CD4-positive, alpha-beta T cell treated with Interleukin-15 for 4 hours (primary cell): ENCODE measurements at places on chromosomes 1 and 21.

DNA sequence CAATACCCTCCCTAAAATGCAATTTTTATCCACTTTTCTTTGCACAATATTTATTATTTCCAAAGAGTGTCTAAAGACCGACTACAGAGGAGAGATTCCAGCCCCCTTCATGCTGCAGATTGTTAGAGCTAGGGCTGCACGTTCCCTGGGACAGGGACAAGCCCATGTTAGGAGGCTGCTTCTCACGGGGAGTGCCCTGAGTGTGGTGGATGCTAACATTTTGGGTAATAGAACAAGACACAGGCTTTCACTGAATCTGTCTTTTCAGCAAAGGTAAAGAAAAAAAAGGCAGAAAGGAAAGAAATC lies 125.4 kb downstream of the RIPK4 start:
- no peak for DNase-seq

DNA sequence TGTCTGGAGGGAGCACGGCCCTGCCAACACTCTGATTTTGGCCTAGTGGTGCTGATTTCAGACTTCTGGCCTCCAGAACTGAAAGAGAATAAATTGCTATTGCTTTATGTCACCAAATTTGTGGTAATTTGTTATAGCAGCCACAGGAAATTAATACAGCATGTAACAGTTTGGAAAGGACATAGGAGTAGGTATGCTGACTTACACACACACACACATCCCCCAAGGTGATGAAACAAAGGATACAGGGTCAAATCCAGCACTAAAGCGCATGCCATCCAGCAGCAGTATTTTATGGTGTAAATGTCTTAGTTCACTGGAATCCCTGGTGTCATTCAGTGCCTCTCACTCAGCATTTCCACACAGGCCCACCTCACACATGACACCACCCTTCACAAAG lies 72.2 kb upstream of the MAN1A2 start:
- DNase-seq, result no peak

DNA sequence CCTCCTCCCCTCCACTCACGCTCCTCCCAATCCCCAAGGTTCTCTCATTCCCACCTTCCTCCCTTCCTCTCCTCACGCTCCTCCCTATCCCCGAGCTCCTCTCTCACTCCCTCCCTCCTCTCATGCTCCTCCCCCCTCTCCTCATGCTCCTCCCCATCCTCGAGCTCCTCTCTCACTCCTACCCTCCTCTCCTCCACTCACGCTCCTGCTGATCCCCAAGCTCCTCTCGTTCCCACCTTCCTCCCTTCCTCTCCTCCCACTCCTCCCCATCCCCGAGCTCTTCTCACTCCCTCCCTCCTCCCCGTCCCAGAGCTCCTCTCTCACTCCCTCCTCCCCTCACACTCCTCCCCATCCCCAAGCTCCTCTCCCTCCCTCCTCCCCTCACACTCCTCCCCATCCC lies 31.4 kb downstream of the PGBD5 start:
- no peak for DNase-seq

DNA sequence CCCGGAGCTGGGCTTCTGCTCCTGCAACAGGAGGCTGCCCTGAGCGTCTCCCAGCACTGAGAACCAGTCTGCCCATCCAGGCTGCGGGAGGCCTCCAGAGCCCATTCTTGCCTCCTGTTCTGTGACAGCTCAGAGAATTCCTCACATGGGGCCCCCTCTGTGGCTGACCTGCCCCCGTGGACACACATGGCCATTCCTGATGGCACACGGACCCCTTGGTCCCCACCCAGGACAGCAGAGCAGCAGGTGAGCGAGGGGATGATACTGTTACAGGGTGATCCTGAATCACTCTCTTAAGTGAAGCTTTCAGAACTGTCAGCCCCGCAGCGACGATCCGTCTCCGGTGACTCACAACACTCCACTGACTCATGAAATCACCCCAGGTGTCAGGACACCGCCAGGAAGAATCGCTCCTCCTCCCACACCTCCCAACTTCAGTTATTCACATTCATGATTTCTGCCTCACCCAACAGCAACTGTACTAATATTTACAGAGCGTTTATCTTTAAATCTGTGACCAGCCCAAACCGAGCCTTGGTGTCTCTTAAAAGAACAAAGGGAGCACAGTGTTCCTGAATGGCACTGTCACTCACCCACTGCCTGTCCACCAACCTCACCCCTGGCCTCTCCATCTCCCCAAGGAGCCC lies 22.5 kb downstream of the CHD5 start:
- DNase-seq, result no peak
